ENCODE measurements at places on chromosomes 1 and 21.
A peak's percentile ranks its signal among the peaks of the same experiment; 100 is the strongest.

GRCh38 chr1:16721871-16722641 lies 18.3 kb upstream of the RNU1-4 start:
- no peak for DNase-seq

DNA sequence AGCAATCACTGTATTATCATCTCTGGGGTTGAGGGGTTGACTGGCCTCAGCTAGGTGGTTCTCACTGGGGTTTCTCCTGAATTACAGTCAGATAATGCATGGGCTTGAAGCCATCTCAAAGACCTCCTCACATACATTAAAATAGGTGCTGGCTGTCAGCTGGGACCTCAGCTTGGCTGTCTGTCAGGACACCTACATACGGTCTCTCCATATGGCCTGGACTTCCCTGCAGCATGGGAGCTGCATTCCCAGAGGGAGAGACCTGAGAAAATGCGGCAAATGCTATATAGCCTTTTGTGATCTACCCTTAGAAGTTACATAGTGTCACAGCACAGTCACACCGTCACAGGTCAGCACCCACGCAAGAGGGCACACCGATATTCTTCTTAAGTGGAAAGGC lies 93.6 kb downstream of the TSEN15 start:
- no peak for DNase-seq

DNA sequence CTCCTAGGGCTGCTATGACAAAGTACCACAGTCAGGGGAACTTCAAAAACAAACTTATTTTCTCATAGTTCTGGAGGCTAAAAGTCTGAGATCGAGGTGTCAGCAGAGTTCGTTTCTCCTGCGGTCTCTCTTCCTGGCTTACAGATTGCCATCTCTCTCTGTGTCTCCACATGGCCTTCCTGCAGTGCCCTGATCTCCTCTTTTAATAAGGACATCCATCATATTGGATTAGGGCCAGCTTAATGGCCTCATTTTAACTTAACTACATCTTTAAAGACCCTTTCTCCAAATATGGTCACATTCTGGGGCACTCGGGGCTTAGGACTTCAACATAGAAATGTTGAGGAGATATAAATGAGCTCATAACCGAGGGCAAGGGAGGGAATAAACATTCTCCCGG lies 12.2 kb downstream of the C1orf74 start:
- DNase-seq = no peak

- DNase-seq = no peak
These were observed 233.9 kb downstream of the PTPRU start for GRCh38 chr1:29470087-29470787.

DNA sequence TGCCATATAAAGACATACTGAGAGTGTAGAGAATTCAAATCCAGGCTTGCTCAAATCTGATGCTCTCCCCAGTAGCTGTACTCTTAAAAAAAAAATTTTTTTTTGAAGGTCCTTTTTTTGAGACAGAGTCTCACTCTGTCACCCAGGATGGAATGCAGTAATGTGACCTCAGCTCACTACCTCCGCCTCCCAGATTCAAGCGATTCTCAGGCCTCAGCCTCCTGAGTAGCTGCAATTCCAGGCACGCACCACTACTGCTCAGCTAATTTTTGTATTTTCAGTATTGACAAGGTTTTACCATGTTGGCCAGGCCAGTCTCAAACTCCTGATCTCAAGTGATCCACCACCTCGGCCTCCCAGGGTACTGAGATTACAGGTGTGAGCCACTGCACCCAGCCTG lies 28.7 kb downstream of the STYXL2 start:
- DNase-seq = no peak

DNA sequence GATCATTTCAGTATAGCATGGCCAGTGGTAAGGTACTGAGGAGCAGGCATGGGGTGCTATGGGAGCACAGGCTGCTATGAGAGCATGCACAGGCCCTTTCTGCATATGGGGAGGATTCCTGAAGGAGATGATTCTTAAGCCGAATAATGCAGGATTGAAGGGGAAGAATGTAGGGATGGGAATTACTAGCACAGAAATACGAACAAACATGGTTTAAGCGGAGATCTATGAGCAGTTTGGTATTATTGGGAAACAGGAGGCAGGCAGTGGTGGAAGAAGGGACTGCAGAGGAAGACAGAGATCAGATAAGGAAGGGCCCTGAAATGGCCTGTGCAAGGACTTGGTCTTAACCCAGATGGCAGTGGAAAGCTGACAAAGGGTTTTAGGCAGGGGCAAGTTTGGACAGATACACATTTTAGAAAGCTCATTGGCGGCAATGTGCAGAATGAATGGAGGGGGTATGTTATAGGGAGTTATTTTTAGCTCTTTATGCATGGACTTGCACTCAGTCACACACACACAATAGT lies 1.7 kb downstream of the OSCP1 start:
- no peak for DNase-seq

DNA sequence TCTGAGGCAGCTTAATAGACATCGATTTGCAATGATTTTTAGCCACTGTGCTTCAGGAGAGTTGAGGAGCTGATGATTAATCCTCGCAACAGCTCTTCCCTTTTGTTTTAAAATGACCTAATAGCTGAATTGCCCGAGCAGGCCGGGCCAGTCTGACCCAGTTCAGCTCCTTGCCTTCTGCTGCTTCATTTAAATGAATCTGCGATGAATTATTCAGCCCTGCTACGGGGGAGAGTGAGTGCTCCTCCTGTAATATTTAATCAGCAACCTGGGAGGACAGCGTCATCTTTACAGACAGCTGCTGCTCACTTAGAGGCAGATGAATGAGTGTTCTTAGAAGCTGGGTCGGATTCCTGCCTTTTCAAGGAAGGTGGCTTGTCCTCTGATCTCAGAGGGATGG lies 325.1 kb downstream of the CAMTA1 start:
- no peak for DNase-seq

DNA sequence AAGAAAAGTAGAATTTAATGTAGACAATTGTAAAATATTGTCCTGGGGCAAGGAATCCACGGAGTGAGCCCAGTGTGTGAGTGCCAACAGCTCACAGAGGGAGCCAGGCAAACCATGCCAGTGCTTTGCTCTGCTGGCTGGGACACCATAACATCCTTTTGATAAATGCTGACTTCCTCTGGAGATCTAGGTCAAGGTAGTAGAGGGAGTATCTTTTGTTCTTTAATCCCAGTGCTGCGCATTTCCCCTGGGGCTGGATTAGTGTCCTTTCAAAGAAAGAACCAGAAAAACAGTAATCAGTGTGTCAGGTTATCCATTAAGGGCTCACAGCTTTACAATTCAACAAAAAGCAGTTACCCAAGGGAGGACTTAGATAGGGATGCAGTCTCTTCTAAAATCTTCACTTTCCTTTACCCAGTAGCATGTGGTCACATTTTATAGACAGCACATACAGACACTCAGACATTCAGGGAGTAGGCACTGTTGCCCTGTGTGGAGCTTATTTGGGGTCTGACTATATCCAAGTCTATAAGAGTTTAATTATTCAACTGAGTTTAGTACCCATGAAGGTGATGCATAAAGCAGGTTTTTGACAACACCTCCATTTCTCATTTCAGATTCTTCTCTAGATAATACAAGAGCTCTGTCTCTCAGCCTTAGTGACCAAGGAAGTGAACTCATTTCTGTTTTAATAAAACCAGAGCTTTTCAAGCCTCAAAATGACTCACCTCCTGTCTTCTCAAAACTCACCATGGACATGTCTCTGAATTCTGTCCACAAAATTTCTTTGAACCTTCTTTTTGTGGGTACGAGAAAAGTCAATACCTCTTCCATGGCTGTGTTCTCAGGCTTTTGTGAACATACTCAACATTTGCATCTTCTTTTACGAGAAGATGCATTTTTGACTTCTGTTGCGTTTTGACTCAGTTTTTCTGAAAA lies 215.3 kb downstream of the BRINP2 start:
- no peak for DNase-seq

DNA sequence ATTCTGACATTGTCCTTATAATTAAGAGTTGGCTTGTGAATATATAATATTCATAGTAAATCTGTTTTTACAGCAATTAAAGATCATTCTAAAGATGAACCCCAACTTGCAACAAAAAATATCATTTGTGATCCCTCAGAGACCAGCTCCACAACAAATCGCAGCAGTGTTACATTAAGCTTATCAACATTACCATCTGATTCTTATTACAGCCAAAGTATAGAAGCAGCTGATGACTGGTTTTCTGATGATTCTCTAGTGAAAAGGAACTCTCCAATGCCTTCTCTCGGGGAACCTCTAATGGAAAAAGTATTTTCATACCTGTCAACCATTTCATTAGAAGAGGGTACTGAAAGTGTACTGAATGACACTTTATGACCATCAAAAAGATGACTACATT lies 45.4 kb downstream of the C1orf185 start:
- DNase-seq = no peak

GRCh38 chr21:45502600-45502999 lies 39.6 kb downstream of the SLC19A1 start:
- DNase-seq = no peak

GRCh38 chr1:223500560-223501425 lies 107.6 kb downstream of the CCDC185 start:
- DNase-seq = no peak

DNA sequence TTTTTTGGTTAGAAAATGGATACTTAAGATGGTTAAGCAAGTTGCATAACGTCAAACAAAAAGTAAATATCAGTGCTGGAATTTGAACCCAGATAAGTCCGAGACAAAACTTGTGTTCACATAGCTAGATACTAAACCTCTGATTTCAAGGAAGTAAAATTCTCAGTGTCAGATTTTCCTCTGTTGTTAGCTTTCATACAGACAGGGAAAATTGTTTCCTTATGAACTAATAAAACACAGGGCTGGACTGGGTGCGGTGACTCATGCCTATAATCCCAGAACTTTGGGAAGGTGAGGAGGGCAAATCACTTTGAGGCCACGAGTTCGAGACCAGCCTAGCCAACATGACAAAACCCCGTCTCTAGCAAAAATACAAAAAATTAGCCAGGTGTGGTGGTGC lies 51.3 kb downstream of the PCNX2 start:
- DNase-seq = no peak

- peak; percentile 31 for DNase-seq
These were observed at the start of gene PTPRF for GRCh38 chr1:43530483-43531106. TSS of gene PTPRF (plus strand) at chr1:43530883. CDS start at chr1:43545076, 14,193 bp downstream.

DNA sequence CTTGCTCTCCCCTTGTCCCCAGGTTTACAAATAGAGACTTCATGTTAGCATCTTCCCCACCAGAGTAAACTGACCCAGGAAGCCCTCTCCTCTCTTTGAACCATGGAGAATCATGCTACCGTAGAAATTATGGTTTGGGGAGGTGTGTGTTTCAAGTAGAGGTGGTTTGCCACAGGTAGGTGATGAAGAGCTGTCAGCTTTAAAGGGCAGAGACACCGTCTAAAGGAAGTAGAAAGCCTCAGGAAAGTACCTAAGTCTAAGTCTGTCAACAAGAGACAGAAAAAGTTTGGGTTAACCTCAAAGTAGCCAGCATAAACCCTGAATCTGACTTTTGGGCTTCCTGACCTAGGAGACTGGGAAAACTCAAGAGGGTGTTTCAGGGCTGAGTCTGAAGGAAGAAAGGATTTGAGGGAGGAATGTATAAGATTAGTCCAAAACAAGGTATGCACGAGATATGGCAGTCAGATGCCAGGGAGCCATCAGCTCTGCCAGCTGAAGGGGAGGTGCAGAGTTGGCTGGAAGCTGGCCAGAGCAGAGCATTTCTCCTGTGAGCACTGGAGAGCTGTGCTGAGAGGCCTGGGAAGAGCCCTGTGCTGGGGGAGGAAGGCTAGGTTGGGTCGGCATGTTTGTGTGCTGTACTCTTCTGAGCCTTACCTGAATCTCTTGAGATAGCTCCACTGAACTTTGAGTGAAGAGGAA lies 14.3 kb downstream of the ADAMTSL4 start:
- DNase-seq = no peak

DNA sequence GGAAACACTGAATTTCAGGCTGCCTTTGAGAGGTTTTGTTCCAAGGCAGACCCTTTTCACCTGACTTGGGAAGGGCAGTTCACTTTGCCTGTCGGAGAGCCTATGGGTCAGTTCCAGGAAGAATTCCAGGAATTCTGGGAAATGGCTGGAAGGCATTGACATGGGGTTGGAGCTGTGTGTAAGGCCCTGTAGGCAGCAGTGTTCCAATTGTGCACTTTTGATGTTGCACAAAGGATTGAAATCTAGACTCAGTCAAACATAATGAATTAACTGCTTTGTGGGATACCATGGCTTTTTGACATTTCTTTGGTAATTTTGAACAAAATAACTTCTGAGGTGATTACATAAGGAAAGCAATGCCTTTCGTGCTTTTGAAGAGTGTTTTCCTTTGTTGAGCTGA lies 184.6 kb downstream of the SDCCAG8 start:
- DNase-seq = no peak

- no peak for DNase-seq
These were observed 3.0 kb upstream of the IPP start for GRCh38 chr1:45753248-45754037.

DNA sequence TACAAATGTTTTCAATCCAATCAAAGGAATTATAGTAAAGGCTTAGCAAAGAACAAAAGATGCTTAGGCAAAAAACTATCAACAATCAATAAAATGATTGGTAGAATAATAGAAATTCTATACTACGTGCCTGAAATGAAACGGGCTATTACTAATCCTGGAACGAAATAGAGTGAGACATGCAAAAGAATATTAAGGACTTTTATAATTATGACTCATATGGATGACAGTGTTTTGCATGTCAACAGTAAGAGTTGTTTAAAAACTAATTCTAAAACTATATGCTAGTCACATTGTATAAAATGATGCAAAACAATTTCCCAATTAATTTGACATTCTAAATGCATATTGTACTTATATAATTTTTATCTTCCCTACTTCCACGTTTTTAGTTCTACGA lies 35.6 kb downstream of the LRRIQ3 start:
- no peak for DNase-seq

DNA sequence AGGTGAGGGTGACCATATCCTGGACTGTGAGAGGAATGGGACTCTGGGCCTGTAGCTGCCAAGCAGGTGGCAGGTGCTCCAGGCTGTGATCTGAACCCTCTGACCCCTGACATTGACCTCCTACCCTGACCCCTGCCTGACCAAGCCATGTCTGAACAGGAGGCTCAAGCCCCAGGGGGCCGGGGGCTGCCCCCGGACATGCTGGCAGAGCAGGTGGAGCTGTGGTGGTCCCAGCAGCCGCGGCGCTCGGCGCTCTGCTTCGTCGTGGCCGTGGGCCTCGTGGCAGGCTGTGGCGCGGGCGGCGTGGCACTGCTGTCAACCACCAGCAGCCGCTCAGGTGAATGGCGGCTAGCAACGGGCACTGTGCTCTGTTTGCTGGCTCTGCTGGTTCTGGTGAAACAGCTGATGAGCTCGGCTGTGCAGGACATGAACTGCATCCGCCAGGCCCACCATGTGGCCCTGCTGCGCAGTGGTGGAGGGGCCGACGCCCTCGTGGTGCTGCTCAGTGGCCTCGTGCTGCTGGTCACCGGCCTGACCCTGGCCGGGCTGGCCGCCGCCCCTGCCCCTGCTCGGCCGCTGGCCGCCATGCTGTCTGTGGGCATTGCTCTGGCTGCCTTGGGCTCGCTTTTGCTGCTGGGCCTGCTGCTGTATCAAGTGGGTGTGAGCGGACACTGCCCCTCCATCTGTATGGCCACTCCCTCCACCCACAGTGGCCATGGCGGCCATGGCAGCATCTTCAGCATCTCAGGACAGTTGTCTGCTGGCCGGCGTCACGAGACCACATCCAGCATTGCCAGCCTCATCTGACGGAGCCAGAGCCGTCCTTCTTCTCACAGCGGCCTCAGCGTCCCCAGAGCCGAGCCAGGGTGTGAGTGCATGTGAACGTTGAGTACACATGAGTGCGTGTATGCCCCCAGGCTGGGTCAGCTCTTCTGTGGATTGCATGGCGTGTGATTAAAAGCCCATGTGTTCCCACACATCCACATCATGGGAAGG lies 3.1 kb downstream of the TMEM125 start:
- DNase-seq = no peak

- DNase-seq = no peak
These were observed 810 bp downstream of the RGS5 start for GRCh38 chr1:163201906-163202305.

- no peak for DNase-seq
These were observed 17.1 kb upstream of the NTNG1 start for GRCh38 chr1:107123741-107124140.

Data from stimulated activated CD4-positive, alpha-beta T cell treated with anti-CD3 and anti-CD28 coated beads, Interleukin-4, amount 100 ng/mL, for 4 hours (primary cell).